ENCODE measurements at places on chromosomes 5 and 9.

GRCh38 chr9:120875954-120876841 lies 790 bp downstream of the PHF19 start:
- peak; percentile 94 for DNase-seq

DNA sequence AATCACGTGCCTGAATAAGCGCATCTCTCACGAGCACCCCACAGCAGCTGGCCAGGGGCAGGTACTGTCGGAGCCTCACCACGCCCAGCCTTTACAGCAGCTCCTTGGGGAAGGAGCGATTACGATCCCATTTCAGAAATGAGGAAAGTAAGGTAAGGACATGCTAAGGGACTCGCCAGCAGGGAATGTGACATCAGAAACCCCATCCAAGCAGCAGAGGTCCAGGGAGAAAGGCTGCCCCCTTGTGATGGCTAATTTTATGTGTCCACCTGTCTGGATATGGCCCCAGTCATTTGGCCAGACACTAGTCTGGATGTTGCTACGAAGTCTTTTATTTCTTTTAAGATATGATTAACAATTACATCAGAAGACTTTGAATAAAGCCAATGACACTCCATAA lies 77.3 kb downstream of the UBE2QL1 start:
- DNase-seq = no peak

DNA sequence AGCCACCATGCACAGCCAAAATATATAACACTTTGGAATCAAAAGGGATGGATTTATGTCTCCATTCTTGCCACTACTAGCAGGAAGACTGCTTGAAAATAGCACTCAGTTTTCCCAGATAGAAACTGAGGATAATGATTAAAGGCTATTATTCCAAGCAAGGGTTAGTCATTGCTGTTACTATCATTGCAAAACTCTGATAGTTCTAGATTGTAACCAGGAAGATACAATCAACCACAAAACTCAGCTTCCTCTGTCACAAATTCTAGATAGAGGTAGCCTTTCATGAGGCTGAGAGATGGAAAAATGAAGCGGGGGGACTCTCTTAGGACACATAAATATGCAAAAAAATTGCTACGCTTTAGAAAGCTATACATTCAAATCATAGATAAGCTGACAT lies 3.1 kb downstream of the ANXA1 start:
- DNase-seq = no peak

DNA sequence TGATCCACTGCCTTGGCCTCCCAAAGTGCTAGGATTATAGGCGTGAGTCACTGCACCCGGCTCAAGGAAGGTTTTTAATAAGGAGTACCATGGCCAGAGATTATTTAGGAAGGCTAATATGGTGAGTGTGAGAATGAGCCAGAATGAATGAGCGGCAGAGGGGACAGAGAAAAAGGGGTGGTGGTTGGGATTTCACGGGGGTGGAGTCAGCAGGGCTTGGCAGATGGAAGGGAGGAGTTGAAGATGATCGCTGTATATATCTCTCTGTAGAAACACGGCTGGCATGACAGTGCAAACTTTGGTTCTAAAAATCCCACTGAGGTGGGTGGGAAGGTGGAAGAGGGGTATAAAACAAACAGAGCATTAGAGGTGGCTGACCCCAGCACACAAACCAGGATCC lies 176.7 kb upstream of the TBC1D2 start:
- DNase-seq = no peak

All from activated CD4-positive, alpha-beta memory T cell treated with anti-CD3 and anti-CD28 coated beads, Interleukin-2, amount 10 ng/mL, durations not matched to agents 7 days and 5 days (primary cell).